ENCODE measurements at places on chromosomes 16 and 17.

DNA sequence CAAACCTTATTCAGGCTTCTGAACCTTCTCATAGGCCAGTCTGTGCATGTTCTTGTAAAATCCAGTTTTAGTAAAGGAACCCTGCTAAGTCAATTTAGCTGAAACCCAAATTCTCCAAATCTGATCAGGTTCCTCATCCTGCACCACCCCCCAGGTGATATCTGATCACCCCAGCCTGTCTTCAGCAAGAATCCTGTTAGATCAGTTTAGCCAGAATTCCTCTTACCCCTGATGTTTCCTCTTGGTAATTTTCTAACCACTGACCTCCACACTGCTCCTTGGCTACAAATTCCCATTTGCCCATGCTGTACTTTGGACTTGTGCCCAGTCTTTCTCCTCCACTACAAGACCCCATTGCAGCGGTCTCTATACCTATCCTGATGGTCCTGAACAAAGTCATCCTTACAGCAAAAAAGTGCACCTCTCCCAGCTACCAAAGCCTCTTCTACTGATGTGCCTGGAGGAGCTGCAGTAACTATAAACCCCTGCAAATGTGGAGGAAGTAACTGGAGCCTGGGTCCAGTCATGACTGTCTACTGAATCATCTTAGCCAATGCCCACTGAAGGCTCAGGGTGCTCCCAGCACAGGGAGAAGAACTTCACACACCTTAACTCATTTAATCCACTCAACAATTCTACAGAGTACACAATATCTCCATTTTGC lies 23.8 kb downstream of the TEX14 start:
- no peak for DNase-seq

- no peak for DNase-seq
Measured at GRCh38 chr17:65523411-65523810, 38.0 kb downstream of the AXIN2 start.

DNA sequence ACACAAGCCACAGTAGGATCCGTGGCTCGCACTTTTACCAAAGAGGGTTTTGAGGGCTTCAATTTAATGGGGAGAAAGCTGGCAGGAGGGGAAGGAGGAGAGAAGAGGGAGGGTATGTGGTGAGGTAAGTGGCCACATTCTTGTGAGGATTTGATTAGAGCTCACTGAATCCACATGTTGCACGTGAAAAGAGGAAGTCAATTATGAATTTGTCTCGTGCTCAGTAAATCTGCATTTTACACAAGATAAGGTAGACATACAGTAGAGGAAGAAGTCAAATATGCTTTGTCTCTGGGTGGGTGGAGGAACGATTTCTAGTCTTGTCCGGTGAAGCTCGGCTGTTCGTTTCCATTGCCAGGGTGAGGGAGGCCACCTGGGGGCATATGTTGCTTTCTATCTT lies 862 bp downstream of the ZNF232 start:
- DNase-seq = no peak

DNA sequence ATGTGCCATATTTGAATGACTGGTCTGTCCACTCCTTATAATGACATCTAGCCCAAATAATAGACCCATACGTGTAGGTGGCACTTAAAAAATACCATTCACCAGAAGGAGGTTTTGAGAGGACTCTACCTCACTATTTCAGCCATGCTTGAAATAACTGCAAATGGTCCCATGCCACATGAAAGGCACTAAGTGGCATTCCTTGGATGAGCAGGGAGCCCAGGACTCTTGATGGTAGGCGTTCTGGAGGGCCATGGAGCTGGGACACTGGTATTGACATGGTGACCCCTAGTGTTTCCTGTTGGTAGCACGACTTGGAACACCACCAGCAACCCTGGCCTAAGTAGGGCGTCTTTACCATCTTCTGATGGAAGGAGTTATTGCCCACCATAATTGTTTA lies 148.7 kb upstream of the ZFHX3 start:
- peak; percentile 33 for DNase-seq

- no peak for DNase-seq
Measured at GRCh38 chr17:68034452-68034776, 1.1 kb upstream of the KPNA2 start.

- DNase-seq = no peak
Measured at GRCh38 chr17:48484256-48484655, 46.6 kb downstream of the HOXB1 start.

DNA sequence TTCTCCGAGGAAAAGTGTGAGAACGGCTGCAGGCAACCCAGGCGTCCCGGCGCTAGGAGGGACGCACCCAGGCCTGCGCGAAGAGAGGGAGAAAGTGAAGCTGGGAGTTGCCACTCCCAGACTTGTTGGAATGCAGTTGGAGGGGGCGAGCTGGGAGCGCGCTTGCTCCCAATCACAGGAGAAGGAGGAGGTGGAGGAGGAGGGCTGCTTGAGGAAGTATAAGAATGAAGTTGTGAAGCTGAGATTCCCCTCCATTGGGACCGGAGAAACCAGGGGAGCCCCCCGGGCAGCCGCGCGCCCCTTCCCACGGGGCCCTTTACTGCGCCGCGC lies at the start of gene ERBB2:
Gene ERBB2 (plus strand): TSS at position 247 of the 330 bp plus-strand sequence. CDS start 175 bp downstream, outside the sequence.
- DNase-seq = no peak

Data from CD4-positive, alpha-beta T cell treated with Interferon gamma for 1 hour (primary cell).